Right atrium auricular region (tissue), 2 donors: ENCODE measurements at places on chromosomes 6 and 20. TPM values are rescaled to one million over a fixed set of nuclear protein-coding genes. Genes with fewer than 3 reads are reported as not detected.

- no peak for DNase-seq
These were observed 9.4 kb upstream of the ZBTB46 start for GRCh38 chr20:63840405-63840828.

DNA sequence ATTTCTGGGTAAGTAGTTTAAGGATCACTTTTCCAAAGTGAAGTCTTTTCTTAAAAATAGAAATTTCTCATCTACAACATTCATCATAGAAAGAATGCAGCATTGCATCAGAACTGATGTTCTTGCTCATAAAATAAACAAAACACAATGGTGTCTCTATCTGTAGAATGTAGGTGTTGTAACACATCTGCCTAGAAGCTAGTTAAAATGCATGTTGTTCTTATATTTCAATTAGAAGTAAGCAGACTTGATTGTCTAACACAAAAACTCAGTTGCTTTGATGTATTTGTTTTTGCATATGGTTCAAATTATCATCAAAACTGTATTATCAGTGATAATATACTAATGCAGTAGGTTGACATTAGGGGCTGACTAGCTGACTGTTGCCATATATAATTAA lies 654.7 kb upstream of the FLRT3 start:
- no peak for DNase-seq

DNA sequence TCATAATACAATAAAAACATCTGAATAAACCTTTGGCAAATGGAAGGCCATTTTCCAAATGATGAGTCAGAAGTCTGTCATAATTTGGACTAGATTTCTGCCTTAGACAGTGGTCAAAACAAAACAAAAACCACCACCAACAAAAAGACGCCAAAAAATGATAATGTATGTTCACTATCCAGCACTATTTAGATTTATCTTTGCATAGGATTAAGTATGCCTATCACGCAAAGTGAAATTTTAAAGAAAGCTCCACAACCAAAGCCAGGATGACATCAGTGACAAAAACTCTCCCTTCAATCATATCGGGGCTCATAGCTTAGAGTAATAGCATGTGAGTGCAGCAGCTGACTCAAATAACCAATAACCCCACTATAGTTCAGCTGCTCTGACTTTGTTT lies 201.9 kb downstream of the MOXD1 start:
- no peak for DNase-seq

GRCh38 chr6:111625099-111625416 lies 19.4 kb upstream of the TRAF3IP2 start:
- no peak for DNase-seq

Gene WFDC10B
- total RNA-seq: not detected

Gene HSP90AB1
- total RNA-seq: 772 TPM

Gene CST7
- 3.2 TPM for total RNA-seq

Gene COL10A1
- not detected for total RNA-seq
